ENCODE measurements at places on chromosomes 16 and 17. TPM values are rescaled to one million over a fixed set of nuclear protein-coding genes. Genes with fewer than 3 reads are reported as not detected.

DNA sequence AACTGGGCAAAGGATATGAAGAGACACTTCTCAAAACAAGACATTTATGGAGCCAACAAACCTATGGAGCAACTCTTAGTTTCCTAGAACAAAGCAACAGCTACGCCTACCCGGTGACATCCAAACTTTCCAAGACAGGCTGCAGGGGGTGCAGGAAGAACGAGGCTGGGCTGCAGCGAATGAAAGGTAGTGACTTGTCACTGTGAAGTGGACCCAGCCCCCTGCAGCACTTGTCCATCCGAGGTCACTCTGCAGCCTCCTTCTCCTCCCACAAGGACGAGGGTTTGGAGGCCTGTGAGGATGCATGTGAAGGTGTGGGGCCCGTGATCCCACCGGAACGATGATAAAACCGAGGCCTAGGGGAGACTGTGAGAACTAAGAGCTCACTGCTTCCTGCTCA lies 192.6 kb upstream of the RPL38 start:
- no peak overlapping the region for H3K4me3 ChIP-seq
- peaks cover 95% of the 10 kb centered on the region for H3K27me3 ChIP-seq
- no peaks in the 10 kb centered on the region for H3K4me1 ChIP-seq
- no peak overlapping the region for H3K27ac ChIP-seq
- H3K36me3 ChIP-seq, result no peaks in the 10 kb centered on the region

- H3K27ac ChIP-seq, result no peak overlapping the region
- no peaks in the 10 kb centered on the region for H3K27me3 ChIP-seq
- no peak overlapping the region for H3K4me3 ChIP-seq
Measured at GRCh38 chr17:37752482-37752881, 7.6 kb upstream of the HNF1B start.

DNA sequence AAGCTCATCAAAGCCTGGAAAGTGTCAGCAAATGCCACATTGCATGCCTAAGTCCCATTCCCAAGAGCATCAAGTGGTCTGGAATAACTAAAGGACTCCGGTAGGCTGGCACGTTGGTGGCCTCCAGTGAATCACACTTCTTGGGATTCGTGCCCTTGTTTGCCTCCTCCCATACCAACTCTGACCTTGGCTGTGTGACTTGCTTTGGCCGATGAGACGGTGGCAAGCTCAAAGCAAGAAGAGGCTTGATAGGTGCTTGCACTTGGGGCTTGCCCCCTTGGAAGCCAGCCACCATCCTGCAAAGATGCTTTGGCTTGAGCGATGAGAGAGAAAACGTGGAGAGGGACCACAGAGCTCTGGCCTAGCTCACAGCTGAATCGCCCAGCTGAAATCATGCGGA lies 313.1 kb upstream of the ZFHX3 start:
- no peak for DNase-seq
- H3K36me3 ChIP-seq, result no peaks in the 10 kb centered on the region
- no peaks in the 10 kb centered on the region for H3K4me1 ChIP-seq

KRT23 gene
- 1,389 TPM for total RNA-seq

NOD2 gene
- 1.1 TPM for total RNA-seq

DNAI2 gene
- total RNA-seq, result not detected

PABPN1L gene
- not detected for total RNA-seq
